Fibroblast of pulmonary artery (primary cell): ENCODE measurements at places on chromosomes 7 and 10.

DNA sequence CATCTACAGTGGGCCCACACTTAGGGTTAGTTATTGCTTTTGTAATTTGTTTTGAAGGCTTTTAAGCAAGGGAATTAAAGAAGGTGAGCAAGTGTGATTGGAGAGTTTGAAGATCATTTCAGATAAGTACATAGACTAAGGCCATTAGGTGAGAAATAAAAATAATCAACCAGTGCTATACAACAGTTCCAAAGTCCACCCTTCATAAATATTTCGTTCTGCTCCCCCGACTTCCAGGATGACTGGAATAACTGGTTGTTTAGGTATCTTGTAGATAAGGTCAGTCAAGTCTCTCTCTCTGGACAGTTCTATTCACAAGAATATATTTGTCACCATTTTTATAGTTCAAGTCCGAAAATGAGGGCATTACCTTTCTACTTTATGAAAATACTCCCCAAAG lies 98.0 kb upstream of the MBL2 start:
- DNase-seq, result no peak

DNA sequence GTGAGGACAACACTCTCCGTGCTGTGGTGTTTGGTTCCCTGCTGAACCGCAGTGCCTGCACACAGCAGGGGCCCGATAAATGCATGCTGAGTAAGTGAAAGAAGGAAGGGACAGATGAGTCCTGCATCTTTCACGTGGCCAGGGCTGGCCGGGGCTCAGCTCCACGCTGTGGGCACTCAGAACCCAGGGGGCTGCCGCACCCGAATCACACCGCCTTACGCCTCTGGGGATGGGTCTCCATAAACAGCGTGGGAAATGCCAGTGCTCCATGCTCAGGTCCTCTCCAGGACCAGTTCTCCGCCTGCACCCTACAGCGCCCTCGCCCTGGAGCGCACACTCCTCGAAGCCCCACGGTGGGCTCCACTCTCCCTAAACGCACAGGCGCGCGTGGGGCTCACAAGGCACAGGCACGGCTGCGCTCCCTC lies 38.1 kb downstream of the RASGEF1A start:
- no peak for DNase-seq

- peak; percentile 82 for DNase-seq
Observed at GRCh38 chr10:110664483-110665420, 20.6 kb downstream of the RBM20 start.

DNA sequence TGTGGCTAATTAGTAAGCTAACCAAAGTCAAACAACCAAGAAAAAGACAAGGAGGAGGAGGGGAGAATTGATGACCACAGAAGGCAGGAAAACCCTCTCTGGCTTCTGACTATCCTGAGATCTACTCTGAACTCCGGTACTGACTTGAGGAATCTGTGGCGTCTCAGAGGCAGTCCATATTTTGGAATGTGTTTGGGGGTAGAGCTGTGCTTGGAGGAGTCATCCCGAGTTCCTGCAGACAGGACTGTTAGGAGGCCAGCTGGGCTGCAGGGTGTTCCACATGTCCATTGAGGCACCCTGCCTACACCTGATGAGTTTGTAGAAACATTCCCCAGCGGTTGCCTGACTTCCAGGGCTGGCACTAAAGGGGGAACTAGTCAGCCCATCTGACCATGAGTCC lies 91.6 kb downstream of the PLCE1 start:
- no peak for DNase-seq
